ENCODE measurements at places on chromosomes 2 and 18. TPM values are rescaled to one million over a fixed set of nuclear protein-coding genes. Genes with fewer than 3 reads are reported as not detected.
A peak's percentile ranks its signal among the peaks of the same experiment; 100 is the strongest.

- H3K36me3 ChIP-seq = no peaks in the 10 kb centered on the region
- no peaks in the 10 kb centered on the region for H3K27me3 ChIP-seq
Measured at GRCh38 chr2:180003559-180003958, 3.5 kb downstream of the CWC22 start.

KCNG3 gene
- polyA plus RNA-seq = not detected

DNA sequence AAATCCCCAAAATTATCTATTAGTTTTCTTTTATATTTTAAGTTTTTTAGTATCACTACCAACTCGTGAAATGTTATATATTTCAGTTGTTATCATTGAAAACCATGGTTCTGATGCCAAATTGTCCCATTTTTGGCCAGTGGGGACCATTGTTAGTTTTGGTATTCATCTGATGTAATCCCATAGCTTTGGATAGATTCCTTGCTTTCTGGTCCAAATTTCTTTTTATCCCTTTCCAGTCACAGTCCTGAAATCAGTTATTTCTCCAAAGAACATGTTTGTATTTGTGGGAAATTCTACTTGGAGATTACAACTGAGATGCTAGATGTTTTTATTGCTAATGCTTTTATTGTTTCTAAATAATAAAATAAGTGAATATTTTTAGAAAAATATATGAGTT is 976.8 kb upstream of the CRIM1 start:
- no peak overlapping the region for H3K4me3 ChIP-seq
- no peaks in the 10 kb centered on the region for H3K4me1 ChIP-seq
- no peaks in the 10 kb centered on the region for H3K27me3 ChIP-seq
- DNase-seq = no peak
- H3K27ac ChIP-seq = no peak overlapping the region
- no peaks in the 10 kb centered on the region for H3K36me3 ChIP-seq

DNA sequence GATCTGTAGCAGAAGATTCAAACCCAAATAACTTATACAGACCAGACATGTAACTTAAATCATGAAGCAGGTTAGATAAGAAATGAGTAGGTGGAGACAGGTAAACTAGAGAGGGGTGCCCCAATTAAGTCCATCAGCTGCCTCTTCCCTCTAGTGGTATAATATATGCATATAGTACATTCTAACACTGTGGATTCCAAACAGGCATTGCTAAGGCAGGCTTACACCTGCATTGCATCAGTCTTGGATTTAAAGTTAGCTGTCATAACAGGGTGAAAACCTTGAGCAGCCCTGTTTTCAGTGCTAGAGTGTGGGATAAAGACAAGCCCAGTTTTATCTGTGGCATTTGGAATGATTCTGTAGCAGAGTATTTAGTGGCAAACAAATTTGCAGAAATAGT is 63.4 kb downstream of the NYAP2 start:
- H3K27ac ChIP-seq = no peak overlapping the region
- DNase-seq = no peak
- H3K4me3 ChIP-seq = no peak overlapping the region
- peaks cover 8% of the 10 kb centered on the region for H3K4me1 ChIP-seq
- H3K36me3 ChIP-seq = no peaks in the 10 kb centered on the region

DNA sequence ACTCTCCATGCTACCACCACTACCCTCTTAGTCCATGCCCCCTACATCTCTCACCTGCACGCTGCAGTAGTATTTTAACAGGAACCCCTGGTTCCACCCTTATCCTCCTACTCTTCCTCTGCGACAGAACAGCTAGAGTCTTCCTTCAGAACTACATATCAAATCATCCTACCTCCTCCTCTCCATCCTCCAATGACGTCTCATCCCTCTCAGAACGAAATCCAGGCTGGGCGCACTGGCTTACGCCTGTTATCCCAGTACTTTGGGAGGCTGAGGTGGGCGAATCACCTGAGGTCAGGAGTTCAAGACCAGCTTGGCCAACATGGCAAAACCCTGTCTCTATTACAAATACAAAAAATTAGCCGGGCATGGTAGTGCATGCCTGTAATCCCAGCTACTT is 10.3 kb upstream of the KIF3C start:
- DNase-seq = no peak
- H3K4me1 ChIP-seq = peaks cover 10% of the 10 kb centered on the region
- H3K4me3 ChIP-seq = no peak overlapping the region
- peaks cover 8% of the 10 kb centered on the region for H3K27me3 ChIP-seq
- H3K36me3 ChIP-seq = no peaks in the 10 kb centered on the region
- peak overlapping the region; percentile 5 for H3K27ac ChIP-seq

DNA sequence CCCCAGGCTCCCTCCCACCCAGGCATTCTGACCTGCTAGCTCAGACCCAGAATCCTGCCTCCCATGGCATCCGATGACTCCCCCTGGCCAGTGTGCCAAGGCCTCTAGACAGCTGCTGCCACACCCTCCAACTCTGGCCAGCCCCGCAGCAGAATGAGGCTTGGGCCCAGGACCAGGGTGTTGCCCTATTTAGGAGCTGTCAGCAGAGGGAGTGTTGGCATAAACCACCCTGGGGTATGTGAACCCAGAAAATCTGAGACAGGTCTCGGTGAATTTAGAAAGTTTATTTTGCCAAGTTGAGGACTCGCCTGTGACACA is 134.3 kb downstream of the KLHL29 start:
- H3K27me3 ChIP-seq = no peaks in the 10 kb centered on the region
- H3K4me3 ChIP-seq = no peak overlapping the region
- no peaks in the 10 kb centered on the region for H3K4me1 ChIP-seq

PJVK gene
- polyA plus RNA-seq = 0.49 TPM

SERPINB11 gene
- not detected for polyA plus RNA-seq

GRCh38 chr18:79489899-79490625 is 94.3 kb downstream of the NFATC1 start:
- DNase-seq = no peak
- peaks cover 9% of the 10 kb centered on the region for H3K36me3 ChIP-seq
- no peak overlapping the region for H3K27ac ChIP-seq
- no peaks in the 10 kb centered on the region for H3K27me3 ChIP-seq
- no peak overlapping the region for H3K4me3 ChIP-seq

- no peaks in the 10 kb centered on the region for H3K36me3 ChIP-seq
- no peaks in the 10 kb centered on the region for H3K27me3 ChIP-seq
- H3K4me1 ChIP-seq = no peaks in the 10 kb centered on the region
- no peak overlapping the region for H3K4me3 ChIP-seq
- H3K27ac ChIP-seq = no peak overlapping the region
- no peak for DNase-seq
Measured at GRCh38 chr2:66929632-66930338, 467.3 kb upstream of the ETAA1 start.

- no peak overlapping the region for H3K27ac ChIP-seq
- DNase-seq = no peak
Measured at GRCh38 chr2:9191041-9191481, 15.6 kb upstream of the ASAP2 start.

- DNase-seq = no peak
- H3K36me3 ChIP-seq = no peaks in the 10 kb centered on the region
- H3K27me3 ChIP-seq = no peaks in the 10 kb centered on the region
- no peak overlapping the region for H3K4me3 ChIP-seq
Measured at GRCh38 chr2:56286936-56287335, 103.1 kb downstream of the CCDC85A start.

GRCh38 chr2:45925636-45926366 is 274.3 kb downstream of the PRKCE start:
- no peaks in the 10 kb centered on the region for H3K27me3 ChIP-seq
- H3K4me1 ChIP-seq = peaks cover 33% of the 10 kb centered on the region
- peak overlapping the region; percentile 37 for H3K27ac ChIP-seq

AMER3 gene
- polyA plus RNA-seq = not detected

DNA sequence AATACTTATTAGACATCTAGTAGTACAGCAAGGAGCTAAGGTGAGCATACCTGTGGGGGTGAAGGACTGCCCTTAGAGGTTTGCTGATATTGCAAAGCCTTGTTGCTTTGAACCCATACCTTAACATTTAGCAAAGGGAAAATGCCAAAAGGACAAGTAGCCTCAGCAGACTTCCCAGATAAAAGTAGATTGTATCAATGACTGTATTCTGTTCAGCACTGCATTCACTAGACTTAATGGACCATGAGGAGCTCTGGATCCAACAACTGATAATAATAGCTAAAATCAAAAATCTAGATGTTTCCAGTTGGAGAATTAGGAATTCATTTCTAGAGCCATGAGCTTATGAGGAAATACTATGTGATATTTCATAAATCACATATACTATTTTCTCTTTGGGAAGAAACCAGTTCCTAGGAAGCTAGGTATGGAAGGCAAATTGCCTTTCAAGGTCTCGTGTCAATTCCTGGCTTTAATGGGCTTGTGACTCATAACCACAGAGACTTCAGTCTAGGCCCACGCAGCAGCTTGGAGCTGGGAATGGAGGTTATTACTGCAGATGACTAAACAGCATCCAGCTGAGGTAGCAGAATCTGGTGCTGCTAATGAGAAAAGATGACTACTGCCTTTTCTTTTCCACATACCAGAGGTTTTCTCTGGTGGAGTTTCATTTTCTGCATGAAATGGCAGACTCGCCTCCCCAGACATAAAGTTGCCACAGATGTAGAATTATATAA is 191.2 kb upstream of the NABP1 start:
- DNase-seq = no peak
- peaks cover 12% of the 10 kb centered on the region for H3K27me3 ChIP-seq
- no peak overlapping the region for H3K4me3 ChIP-seq
- no peak overlapping the region for H3K27ac ChIP-seq
- H3K4me1 ChIP-seq = no peaks in the 10 kb centered on the region

- no peaks in the 10 kb centered on the region for H3K36me3 ChIP-seq
- DNase-seq = no peak
- no peak overlapping the region for H3K4me3 ChIP-seq
- H3K27ac ChIP-seq = no peak overlapping the region
- no peaks in the 10 kb centered on the region for H3K27me3 ChIP-seq
Measured at GRCh38 chr2:184154438-184154837, 443.9 kb upstream of the ZNF804A start.

DNA sequence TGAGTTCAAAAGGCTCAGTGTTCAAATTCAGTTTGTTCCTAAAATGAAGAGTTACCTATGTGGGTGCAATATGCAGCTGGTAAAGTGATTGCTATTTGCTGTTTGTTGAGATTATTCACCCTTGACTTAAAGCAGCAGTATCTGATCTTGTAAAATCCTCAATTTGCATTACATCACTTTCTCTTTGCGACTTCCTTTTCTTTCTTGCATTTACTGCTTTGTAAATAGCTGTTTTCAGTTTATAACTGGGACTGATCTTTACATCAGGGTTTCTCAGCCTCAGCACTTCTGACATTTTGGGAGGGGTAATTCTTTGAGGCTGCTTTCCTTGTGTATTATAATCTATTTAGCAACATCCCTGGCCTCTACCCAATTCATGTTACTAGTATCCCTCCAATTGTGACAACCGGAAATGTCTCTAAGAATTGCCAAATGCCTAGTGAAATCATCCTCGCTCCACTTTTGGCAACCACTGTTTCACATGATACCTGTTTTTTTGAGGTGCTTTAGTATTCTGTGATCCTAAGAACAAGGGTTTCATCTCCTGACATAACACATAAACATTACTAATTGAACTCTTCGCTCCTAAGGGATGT is 12.1 kb upstream of the ERCC3 start:
- no peak overlapping the region for H3K4me3 ChIP-seq
- DNase-seq = no peak
- H3K4me1 ChIP-seq = peaks cover 4% of the 10 kb centered on the region

SERPINB7 gene
- polyA plus RNA-seq = not detected

LOXL3 gene
- polyA plus RNA-seq = 0.29 TPM

- H3K27ac ChIP-seq = no peak overlapping the region
- peaks cover 28% of the 10 kb centered on the region for H3K27me3 ChIP-seq
- H3K36me3 ChIP-seq = no peaks in the 10 kb centered on the region
- H3K4me3 ChIP-seq = no peak overlapping the region
Measured at GRCh38 chr18:78875016-78875777, 104.4 kb upstream of the SALL3 start.

HOXD9 gene
- not detected for polyA plus RNA-seq

- no peak overlapping the region for H3K4me3 ChIP-seq
- H3K27me3 ChIP-seq = peaks cover 7% of the 10 kb centered on the region
- no peak for DNase-seq
- H3K4me1 ChIP-seq = no peaks in the 10 kb centered on the region
- no peak overlapping the region for H3K27ac ChIP-seq
Measured at GRCh38 chr2:38578832-38579231, 23.9 kb downstream of the HNRNPLL start.

GRCh38 chr2:205636549-205637319 is 45.6 kb upstream of the NRP2 start:
- no peaks in the 10 kb centered on the region for H3K4me1 ChIP-seq
- no peak overlapping the region for H3K4me3 ChIP-seq
- peaks cover 28% of the 10 kb centered on the region for H3K27me3 ChIP-seq
- no peak for DNase-seq

DNA sequence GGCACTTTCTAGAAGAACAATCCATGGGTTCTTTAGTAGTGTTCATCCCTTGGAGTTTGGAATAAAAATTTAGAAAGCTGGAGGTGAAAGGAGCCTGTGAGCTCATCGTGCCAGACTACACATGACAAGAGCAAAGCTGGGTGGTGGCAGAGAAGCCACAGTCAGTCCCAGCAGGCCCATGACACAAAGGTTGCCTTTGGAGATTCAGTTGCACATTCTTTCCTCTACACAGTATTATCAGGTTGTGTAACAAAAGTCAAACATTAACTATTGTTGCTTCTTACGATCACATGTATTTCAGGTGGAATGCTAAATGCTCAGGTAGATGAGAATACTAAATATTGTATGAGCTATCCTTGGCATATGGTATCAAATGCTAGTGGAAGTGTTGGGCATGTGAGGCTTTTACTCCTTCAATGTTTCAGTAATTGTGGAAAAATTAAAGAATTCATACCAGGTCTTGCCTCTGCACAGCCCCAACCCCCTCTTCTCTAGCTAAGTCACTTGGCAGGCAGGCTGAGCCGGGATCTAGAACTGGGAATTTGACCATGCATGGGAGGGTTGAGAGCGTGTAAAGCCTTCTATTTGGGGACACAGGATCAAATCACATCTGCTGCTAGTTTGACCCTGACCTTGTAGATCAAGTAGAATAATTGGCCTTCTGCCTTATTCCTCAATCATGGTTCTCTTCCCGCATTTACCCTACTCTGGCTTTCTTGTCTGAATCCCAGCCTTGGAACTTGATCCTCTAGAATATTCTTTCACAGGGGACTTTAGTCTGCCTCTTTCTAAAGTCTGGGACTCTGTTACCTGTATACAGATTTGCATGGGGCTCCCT is 230.9 kb downstream of the GCA start:
- H3K4me1 ChIP-seq = no peaks in the 10 kb centered on the region
- H3K27me3 ChIP-seq = no peaks in the 10 kb centered on the region
- H3K27ac ChIP-seq = no peak overlapping the region
- no peak overlapping the region for H3K4me3 ChIP-seq
- no peak for DNase-seq

- H3K27me3 ChIP-seq = no peaks in the 10 kb centered on the region
- DNase-seq = no peak
- H3K4me3 ChIP-seq = no peak overlapping the region
- H3K4me1 ChIP-seq = no peaks in the 10 kb centered on the region
Measured at GRCh38 chr2:226115102-226115831, 684.4 kb downstream of the IRS1 start.

FSHR gene
- not detected for polyA plus RNA-seq

DNA sequence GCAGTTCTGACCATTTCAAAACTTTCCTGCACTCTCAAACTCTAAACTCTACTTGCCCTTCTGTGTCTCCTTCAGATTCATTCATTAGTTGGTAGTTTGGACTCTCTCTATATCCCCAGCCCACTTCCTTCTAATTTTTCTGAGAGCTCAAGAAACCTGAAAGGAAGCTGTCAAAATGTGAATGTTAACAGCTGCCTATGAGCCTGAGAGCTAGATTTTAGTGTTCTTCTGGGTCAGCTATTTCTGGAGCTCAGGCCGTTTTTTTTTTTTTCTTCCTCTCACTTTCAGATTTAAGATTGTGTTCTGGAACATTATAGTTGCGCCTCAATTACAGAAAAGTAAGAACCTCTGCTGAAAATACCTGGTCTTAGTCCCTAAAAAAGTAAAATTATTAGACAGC is 73.1 kb downstream of the RTN4 start:
- H3K36me3 ChIP-seq = peaks cover 7% of the 10 kb centered on the region
- peaks cover 26% of the 10 kb centered on the region for H3K4me1 ChIP-seq
- peak overlapping the region; percentile 21 for H3K27ac ChIP-seq
- DNase-seq = no peak
- no peak overlapping the region for H3K4me3 ChIP-seq
